ENCODE measurements at places on chromosomes 11 and 22. TPM values are rescaled to one million over a fixed set of nuclear protein-coding genes. Genes with fewer than 3 reads are reported as not detected.

FBXO7 gene
- total RNA-seq, result 71.1 TPM

SPON1 gene
- total RNA-seq, result 52.2 TPM

MOV10L1 gene
- 2.1 TPM for total RNA-seq

RNH1 gene
- 498 TPM for total RNA-seq

MMP10 gene
- total RNA-seq, result 0.16 TPM

SPECC1L gene
- total RNA-seq, result 25.8 TPM

DLG2 gene
- not detected for total RNA-seq

CARNS1 gene
- total RNA-seq, result not detected

CASP5 gene
- not detected for total RNA-seq

PARVG gene
- total RNA-seq, result not detected

OR8A1 gene
- not detected for total RNA-seq

OR51E2 gene
- not detected for total RNA-seq

PPP2R1B gene
- 17.1 TPM for total RNA-seq

All from cardiac atrium fibroblast (primary cell).